Sigmoid colon (tissue), 7 donors: ENCODE measurements at places on chromosomes 4 and X. TPM values are rescaled to one million over a fixed set of nuclear protein-coding genes. Genes with fewer than 3 reads are reported as not detected.

GRCh38 chr4:186839122-186840037 is 115.7 kb upstream of the FAT1 start:
- H3K27me3 ChIP-seq: no peaks in the 10 kb centered on the region
- DNase-seq: peak; percentile 69
- peak overlapping the region; percentile 7 for H3K4me3 ChIP-seq
- peak overlapping the region; percentile 67 for H3K27ac ChIP-seq
- H3K36me3 ChIP-seq: no peaks in the 10 kb centered on the region

Gene PTCHD1
- total RNA-seq: 28.4 TPM

DNA sequence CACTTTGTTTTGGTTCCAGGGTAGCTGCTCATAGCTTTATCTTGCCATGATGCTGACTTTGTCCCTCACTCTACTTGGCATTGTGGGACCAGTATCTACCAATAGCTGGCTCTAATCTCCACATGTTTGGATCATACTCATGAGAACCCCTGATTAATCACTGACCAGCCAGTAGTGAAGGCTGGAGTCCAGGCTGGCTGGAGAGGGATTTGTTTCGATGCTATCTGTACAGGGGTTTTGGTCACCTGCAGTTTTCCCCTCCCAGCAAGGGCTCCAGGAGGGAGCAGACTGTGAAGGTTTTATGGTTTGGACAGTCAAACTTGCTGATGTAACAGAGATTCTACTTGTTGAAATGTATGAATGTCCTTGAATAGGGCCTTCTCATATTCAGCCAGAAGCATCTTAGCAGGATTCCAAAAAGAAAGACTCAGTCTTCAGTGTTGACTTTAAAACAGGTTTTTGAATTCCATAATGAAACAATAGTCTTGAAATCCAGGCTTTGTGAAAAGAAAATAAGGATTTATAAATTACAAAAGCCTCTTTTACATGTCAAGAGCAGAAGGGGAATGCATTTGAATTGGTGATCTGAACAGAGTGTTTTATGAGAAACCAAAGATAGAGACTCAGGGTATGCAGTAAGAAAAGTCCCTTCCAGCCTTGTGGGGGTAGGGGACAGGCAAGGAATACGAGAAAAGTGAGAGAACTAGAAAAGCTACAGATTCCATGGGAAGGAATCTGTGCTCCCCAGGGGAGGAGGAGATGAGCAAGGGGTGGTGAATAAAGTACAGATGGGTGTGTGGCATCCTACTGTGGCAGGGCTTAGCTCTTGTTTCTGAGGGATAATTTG is 103.1 kb upstream of the SHISA3 start:
- no peak for DNase-seq
- H3K36me3 ChIP-seq: no peaks in the 10 kb centered on the region

Gene CYSLTR1
- 3.0 TPM for total RNA-seq

DNA sequence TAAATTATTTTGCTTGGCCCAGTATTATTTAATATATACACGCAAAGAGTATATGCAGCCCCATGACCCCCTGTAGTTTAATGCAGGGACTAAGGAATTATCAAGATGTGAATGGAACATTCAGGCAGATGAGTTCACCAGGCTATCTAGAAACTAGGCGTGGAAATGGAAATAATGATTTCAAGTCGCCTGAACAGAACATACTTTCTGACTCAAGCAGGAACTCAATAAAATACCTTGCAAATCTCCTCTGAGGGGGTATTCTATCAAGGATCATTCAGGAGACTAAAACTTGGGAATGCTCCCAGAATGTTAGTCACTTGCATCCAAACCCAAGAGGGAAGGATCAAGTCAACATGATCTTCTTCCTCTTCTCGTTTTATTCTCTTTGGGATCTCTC is 59.6 kb upstream of the RASSF6 start:
- DNase-seq: no peak
- H3K27ac ChIP-seq: no peak overlapping the region
- no peaks in the 10 kb centered on the region for H3K36me3 ChIP-seq

DNA sequence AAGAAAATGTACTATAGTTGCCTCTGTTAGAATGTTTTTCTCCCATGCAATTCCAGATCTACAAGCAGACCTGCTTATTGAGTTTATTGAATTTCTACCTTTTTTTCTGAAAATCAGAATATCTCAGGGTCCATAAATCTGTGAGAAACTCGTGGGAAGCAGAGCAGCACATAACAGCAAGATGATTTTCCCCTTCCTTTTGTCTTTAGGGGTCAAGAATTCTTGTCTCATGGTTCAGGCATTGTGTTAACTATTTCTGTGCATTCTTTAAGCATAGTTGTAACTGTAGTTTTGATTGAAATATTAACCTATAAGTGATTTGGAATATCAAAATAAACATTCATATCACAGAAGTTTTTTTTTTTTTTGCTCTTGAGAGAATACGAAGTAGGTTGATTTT is 11.4 kb downstream of the EDNRA start:
- no peaks in the 10 kb centered on the region for H3K36me3 ChIP-seq
- no peak overlapping the region for H3K4me3 ChIP-seq
- no peaks in the 10 kb centered on the region for H3K27me3 ChIP-seq
- H3K4me1 ChIP-seq: no peaks in the 10 kb centered on the region
- no peak for DNase-seq

Gene SOWAHD
- total RNA-seq: 0.54 TPM

DNA sequence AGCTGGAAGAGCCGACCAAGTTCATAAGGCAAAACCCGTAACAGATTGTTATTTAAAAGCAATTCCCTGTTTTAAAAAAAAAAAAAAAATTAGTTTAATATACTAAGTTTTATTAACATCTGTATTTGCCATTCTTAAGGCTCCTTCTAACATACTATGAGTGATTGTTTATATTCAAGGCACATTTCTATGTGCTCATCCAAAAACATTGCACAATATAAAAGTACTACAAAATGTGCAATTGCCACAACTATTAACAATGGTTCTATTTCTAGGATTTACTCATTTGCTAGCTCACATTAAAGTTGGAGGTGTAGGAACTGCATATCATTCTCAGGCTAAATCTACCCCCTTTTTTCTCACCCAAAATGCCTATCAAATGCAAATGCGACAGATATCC is 46.1 kb downstream of the CNOT6L start:
- peaks cover 9% of the 10 kb centered on the region for H3K4me1 ChIP-seq
- no peak overlapping the region for H3K27ac ChIP-seq
- H3K36me3 ChIP-seq: no peaks in the 10 kb centered on the region
- H3K4me3 ChIP-seq: no peak overlapping the region
- DNase-seq: no peak
- no peaks in the 10 kb centered on the region for H3K27me3 ChIP-seq

DNA sequence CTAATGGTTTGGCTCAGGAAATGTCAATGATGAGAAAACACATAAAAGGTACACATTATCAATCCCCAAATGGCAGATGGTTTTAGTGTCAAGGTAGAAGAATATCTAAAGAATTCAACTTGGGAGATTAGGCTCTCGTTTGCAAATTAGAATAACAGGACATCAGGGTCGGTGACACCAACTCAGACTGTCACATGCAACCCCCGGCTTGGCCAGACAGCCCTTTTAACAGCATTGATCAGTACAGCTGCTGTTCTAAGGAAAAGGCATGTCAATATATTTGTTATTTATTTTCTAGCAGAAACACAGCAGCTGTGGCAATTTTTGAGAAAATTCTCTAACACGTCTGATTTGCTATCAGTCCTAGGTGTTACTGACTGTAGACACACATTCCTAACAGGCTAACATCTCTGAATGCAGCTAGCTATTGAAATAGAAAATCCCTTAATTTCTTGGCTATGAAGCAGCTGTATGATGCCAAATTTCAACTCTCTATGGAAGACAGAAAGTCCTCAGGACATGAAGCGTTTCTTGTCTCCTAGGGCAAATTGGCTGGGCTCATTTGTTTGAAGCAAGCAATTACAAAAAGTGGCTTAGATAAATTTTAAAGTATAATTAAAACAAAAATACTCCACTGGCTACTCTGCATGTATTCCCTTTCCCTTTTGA is 269.0 kb upstream of the CXXC4 start:
- H3K36me3 ChIP-seq: no peaks in the 10 kb centered on the region
- DNase-seq: no peak
- no peaks in the 10 kb centered on the region for H3K27me3 ChIP-seq
- no peak overlapping the region for H3K4me3 ChIP-seq
- H3K27ac ChIP-seq: no peak overlapping the region

DNA sequence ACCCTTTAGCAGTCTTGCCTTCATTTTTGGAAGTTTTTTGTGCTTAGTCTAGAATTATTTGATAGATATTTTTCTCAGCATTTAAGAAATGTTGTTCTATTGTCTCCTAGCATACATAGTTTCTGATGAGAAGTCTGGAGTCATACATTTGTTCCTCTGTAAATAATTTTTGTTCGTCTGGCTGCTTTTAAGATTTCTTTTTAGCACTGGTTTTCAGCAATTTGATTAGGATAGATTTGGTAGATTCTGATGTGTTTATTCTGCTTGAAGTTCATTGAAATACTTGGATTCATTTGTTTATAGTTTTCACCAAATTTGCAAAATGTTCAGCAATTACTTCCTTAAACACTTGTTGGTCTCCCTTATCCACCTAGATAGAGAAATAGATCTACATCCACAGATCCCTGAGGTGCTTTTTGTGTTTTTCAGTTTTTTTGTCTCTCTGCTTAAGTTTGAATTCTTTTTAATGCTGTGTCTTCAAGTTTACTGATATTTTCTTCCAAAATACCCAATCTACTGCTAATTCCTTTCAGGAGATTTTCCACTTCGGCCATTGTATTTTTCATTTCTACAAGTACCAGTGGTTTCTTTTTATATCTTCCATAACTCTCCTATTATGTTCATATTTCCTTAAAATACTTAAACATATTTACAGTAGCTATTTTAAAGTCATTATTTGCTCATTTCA is 64.9 kb downstream of the ABLIM2 start:
- DNase-seq: no peak
- H3K4me1 ChIP-seq: no peaks in the 10 kb centered on the region
- H3K4me3 ChIP-seq: no peak overlapping the region
- H3K27me3 ChIP-seq: no peaks in the 10 kb centered on the region

Gene GPR50
- not detected for total RNA-seq

DNA sequence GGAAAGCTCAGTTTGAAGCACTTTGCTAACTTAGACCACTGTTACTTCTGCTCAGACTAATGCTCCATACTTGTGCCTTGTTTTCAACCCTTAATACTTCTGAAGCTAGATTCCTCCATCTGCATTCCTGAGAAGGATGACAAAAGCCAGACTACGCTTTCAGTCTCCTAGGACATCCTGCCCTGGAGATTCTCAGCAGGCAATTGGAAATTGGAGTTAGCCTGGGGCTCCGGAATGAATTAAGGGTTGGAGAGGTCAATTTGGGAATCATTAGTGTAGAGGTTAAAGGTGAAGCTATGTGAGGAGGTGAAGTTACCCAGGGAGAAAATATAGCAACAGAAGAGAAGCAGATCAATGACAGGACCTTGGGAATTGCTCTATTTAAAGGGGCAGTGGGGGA is 215.9 kb upstream of the MBNL3 start:
- no peak overlapping the region for H3K27ac ChIP-seq
- no peaks in the 10 kb centered on the region for H3K36me3 ChIP-seq
- DNase-seq: no peak
- H3K27me3 ChIP-seq: no peaks in the 10 kb centered on the region

Gene ANOS1
- total RNA-seq: 0.55 TPM

Gene MTNR1A
- not detected for total RNA-seq

DNA sequence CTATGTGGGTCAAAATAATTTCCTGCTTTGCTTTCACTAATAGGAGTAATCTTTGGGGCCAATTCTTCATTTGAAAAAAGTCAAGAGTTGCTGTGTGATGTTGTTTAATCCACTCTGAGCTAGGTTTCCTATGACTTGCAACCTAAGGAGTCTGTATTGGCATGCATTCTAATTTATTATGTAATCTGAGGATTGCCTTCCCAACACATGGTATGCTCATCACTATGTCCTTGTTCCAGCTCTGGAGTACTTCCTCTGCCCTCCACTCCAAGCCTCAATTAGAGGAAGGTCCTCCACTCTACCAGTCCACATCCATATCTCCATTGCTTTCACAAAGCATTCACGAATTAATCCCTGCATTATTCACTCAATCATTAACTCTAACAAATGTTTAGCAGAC is 56.1 kb downstream of the PPP3CA start:
- H3K27ac ChIP-seq: no peak overlapping the region
- no peak for DNase-seq
- H3K4me1 ChIP-seq: no peaks in the 10 kb centered on the region
- H3K27me3 ChIP-seq: no peaks in the 10 kb centered on the region
